ENCODE measurements at places on chromosomes 2 and 18.
A peak's percentile ranks its signal among the peaks of the same experiment; 100 is the strongest.

- no peak for DNase-seq
These were observed 280.1 kb upstream of the KLHL14 start for GRCh38 chr18:33052886-33053285.

GRCh38 chr2:238379096-238379810 is 47.5 kb upstream of the ASB1 start:
- peak; percentile 28 for DNase-seq

DNA sequence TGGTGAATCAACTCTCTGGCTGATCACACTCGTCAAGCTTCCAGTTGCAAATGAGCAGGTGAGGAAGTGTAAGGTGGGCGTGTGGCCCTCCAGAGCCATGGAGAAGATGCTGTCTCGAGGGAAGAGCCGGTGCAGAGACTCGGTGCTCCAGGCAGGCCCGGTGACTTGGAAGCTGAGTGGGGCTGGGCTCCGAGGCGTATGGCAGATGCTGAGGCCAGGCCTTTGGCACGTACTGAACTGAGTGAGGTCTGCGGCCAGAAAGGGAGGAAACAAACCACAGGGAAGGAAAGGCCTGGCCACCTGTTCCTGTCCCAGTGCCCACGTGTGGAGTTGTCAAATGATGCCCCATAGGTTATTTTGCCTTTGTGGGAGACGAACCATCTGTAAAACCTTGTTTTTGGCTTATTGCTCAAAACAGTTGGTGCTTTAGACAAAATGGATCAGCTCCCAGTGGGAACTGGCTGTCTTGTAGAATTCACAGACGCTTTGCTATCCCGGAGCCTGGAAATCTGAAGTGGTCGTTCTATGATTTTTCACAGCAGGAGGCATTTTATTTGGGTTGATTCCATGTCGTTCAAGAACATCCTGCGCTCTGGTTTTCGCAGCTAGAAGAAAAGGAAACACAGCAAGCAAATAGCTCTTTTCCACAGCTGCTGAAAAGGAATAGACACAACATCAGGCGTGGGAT is 117.5 kb upstream of the TMEM18 start:
- DNase-seq, result no peak

DNA sequence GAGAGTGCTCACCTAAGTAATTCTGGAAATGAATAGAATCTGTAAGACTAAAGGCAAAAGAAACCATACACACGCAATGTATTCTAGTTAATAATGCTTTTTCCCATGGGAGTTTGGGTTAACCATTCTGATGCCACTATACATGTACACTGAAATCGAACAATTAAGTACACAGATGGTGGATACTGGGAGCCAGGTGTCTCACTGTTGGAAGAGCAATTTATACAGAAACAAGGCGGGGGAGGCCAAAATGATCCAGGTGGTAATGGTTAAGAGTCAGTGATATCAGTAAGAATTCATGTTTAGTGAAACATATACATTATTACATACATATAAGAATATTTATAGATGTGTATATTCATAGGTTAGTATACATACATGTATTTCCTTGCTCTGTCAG is 67.2 kb downstream of the TMEM131 start:
- DNase-seq, result no peak

GRCh38 chr2:201907563-201907881 is 101.2 kb downstream of the CDK15 start:
- no peak for DNase-seq

DNA sequence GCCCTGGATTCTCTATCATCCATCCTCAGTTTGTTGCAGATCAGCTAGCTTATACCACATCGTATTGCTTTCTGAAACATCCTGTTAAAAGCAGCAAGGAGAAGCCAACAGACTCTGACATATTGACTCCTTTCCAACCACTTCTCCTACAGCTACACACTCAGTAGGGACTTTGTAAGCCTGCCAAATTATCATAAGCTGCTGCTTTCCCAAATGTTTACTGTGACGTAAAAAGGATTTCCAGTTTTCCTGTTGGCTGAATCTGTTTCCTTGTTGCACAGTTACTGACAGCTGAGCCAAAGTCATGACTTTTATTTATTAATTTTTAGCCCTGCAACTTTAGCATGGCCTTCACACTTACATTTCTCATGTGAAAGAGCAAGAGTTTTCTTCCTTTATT is 294.3 kb downstream of the KCNJ3 start:
- DNase-seq, result no peak

DNA sequence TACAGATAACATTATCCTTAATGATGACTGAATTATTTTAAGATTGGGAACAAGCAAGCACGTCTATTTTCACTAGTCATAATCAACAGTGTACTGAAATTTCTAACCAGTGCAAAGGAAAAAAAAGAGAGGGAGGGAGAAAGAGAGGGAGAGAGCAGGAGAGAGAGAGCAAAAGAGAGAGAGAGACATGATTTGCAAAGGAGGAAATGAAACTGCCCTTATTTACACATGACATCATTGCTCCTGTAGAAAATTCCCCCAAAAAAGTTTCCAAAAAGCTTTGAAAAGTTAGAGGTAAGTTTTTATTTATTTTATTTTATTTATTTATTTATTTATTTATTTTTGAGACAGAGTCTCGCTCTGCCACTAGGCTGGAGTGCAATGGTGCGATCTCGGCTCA is 355.3 kb upstream of the CELF4 start:
- no peak for DNase-seq

DNA sequence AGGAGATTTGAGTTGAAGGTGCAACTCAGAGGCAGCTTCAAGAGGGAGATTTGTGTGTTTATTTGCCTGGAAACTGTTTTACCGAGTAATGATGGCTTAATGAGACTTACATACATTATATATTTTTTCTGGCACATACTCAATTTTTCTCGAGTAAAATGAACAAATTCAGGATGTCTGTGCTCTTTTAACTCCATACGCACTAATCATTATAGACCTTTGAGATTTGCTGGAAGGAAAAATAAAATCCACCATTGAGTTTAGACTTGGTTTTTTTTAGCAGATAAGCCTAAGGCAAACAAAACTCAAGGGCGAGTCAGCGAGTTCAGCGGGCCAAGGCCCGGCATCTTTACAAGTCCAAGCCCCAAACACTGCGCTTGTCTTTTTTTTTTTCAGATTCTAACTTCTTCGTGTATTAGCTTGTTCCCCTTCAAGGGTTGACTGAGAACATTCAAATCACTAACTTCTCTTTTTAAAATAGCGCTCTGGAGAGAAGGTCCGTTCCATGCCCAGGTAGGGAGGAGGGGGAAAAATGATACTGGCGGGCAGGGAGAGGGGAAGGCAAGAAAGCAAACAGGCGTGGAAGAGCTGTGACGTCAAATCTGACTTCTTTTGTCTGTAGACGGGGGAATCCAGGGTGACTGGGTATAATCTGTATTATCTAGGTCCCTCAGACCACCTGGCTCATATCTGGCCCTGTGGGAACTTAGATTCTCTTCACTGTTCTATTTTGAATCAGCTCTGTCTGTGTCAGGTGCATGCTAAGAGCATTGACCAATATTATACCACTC is 72.7 kb upstream of the MAP3K20 start:
- no peak for DNase-seq

- DNase-seq, result no peak
These were observed 51.2 kb downstream of the INHBB start for GRCh38 chr2:120396861-120397811.

GRCh38 chr2:203730076-203730729 is 23.8 kb downstream of the CD28 start:
- no peak for DNase-seq

GRCh38 chr2:109128616-109129355 is at the start of gene SH3RF3:
Gene SH3RF3 (plus strand): TSS chr2:109129205.
- DNase-seq, result peak; percentile 15

- DNase-seq, result no peak
These were observed 189.0 kb upstream of the HDAC4 start for GRCh38 chr2:239589833-239590232.

DNA sequence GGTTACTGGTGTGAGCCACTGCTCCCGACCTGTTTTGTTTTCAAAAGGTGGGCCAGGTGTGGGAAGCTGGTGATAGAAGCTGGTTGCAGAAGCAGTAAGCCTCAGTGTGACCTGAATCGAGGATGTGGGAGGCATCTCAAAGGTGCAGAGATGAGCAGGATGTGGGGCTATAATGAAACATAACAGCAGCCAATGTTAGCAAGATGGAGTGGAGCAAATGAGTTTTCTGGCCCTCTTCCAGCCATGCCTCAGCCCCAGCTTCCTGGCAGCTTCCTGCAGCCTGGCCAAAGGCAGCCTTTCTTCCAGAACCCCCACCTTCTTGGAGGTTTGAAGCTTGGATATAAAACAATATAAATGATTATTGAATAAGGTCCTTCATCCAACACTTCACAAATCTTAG is 184.8 kb downstream of the NCK2 start:
- peak; percentile 52 for DNase-seq

DNA sequence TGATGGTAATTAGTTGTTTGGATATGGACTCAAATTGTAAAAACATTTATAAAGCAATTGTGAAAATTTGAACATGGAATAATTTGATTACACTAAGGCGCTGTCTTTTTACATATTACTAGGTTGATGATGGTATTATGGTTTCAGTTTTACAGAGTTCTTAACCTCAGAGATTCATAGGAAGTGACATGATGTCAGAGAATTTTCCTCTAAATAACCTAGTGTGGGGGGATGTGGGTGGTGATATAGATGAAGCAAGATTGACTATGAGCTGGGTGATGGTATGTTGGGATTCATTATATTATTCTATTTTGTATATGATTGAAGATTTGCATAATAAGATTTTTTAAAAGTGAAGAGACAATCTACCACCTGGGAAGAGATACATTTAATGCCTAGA is 45.9 kb upstream of the ATP5MC3 start:
- DNase-seq, result no peak

DNA sequence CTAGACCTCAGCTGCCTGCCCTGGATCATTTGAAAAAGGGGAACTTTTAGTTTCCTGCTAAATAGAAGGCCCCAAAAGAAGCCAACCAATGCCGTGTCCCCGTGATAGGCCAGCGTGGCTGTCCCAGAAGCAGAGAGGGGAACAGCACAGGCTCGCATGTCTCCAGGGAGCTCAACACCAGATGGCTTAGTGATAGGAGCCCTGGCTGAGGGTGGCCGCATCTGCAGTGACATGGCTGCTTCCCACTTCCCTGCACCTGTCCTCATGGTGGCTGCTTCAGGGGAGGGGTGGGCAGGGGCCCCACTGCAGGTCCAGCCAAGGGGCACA is 79.6 kb downstream of the MBP start:
- no peak for DNase-seq

DNA sequence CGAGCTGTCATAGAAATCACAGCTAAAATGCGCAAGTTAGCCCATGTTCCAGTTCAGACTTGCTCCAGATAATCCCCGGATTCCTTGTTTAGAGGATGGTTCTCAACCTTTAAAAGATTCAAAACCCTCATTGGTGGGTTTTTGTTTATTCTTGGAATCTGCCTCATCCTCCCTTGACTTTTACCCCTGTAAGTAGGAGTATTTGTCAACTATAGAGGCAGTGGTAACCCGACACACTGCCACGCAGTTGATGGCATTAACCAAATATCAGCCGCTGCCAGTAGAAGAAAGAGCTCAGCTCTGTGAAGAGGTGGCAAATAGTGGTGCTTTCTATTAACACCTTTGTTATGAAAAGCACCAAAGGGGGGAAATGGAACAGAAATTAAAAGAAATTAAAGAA is 40.4 kb upstream of the SELENOI start:
- DNase-seq, result no peak

GRCh38 chr2:181586569-181587081 is 70.3 kb downstream of the CERKL start:
- DNase-seq, result peak; percentile 1

DNA sequence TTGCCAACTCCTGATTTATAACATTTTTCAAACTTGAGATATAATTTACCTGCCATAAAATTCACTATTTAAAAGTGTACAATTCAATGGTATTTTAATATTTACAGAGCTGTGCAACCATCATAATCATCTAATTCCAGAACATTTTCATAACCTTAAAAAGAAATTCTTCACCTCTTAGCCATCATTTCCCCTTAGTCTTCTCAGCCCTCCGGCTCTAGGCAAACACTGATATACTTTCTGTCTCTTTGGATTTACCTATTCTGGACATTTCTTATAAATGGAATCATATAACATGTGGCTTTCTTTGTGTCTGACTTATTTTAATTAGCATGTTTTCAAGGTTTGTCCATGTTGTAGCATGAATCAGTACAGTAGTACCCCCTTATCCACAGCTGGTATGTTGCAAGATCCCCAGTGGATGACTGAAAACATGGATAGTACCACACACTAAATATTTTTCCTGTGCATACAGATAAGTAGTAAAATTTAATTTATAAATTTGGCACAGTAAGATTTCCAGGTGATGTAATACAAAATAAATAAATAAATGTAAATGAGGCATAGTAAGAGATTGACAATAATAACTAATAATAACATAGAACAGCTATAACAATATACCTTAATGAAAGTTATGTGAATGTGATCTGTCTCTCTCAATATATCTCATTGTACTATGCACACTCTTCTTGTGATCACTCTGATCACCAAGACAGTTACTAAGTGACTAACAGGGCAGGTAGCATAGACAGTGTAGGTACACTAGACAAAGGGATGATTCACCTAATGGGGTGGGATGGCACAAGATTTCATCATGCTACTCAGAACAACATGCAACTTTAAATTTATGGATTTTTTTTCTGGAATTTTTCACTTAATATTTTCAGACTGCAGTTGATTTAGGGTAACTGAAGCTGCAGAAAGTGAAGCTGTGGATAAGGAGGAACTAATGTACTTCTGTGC is 73.1 kb downstream of the RAB3GAP1 start:
- no peak for DNase-seq

DNA sequence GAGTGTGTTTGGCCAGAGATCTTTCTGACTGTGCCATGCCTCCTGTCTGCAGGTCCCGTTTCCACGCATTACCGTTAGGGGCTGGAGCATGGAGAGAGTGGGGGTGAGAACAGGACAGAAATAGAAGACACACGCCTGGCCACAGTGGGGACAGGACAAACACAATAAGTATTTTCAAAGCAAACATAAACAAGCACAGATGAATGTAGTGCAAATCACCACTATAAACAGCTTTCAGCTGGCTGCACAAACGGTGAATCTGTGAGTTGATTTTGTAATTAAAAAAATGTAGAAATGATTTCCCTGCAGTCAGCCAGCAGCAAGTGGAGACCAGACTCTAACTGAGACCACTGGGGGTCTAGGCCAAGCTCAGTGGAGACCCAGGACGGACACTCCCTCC is 6.8 kb downstream of the KCNK3 start:
- DNase-seq, result no peak

DNA sequence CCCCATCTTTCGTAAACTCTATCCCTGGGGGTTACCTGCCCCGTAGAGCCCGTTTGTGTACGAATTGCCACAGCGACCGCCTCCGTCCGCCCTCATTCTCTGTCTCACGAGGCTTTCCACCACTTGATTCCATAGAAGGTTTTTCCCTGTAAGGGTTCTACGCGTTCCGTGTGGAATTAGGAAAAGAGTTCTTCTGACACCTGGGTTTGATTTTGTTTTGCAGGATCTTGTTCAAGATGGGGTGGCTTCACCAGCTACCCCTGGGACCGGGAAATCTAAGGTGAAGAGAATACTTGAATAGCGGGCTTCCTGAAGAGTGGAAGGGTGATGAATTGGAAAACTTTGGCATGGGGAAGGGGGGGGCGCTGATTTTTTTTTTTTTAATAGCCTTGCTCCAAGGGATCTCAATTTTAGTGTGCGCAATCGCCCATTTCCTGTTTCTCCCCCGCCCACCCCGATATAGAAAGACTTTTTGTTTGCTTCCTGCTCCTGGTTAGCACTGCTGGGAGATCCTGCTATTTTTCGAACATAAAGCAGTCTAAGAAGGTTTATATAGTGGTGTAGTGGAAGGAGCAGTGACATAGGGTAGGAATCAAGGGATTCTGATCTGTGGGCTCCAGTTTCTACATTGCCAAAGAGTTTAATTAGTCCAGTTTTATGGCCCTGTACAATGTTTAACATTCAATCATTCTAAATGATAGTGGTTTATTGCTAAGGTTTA is 564 bp downstream of the GCC2 start:
- peak; percentile 53 for DNase-seq
